ENCODE measurements at places on chromosomes 4 and X. TPM values are rescaled to one million over a fixed set of nuclear protein-coding genes. Genes with fewer than 3 reads are reported as not detected.

- DNase-seq = no peak
Observed at GRCh38 chr4:83012200-83012686, 1.6 kb upstream of the LIN54 start.

DNA sequence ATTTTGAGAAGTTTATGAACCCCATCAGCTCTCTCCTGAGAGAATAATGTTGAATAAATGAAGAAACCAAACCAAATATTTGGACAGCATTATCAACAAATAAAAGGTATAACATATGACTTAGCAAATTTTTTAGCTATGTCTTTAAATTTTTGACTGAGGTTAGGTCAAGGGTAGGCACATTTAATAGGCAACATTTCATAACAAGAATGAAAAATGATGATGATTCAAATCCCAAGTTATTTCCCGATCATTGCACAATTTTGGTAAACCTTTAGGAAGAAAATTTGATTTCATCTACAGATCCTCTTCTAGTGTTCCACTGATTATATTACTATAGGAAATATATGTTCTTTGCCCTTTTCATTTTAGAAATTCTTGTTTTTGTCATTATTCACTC, 123.7 kb upstream of the TLR3 start:
- no peak for DNase-seq

GRCh38 chr4:9867751-9868425, 86.5 kb downstream of the DRD5 start:
- DNase-seq = no peak

GRCh38 chr4:108036213-108036612, 46.5 kb downstream of the HADH start:
- no peak for DNase-seq

The GK gene
- 4.3 TPM for total RNA-seq

- DNase-seq = no peak
Observed at GRCh38 chr4:83677656-83678055, 141.7 kb downstream of the GPAT3 start.

The ABLIM2 gene
- total RNA-seq = 6.1 TPM

GRCh38 chr4:81030061-81030980, at the start of gene BMP3:
Gene BMP3, plus strand, starts transcription at chr4:81030708. Its CDS starts 577 bp downstream, at chr4:81031285.
- DNase-seq = no peak

DNA sequence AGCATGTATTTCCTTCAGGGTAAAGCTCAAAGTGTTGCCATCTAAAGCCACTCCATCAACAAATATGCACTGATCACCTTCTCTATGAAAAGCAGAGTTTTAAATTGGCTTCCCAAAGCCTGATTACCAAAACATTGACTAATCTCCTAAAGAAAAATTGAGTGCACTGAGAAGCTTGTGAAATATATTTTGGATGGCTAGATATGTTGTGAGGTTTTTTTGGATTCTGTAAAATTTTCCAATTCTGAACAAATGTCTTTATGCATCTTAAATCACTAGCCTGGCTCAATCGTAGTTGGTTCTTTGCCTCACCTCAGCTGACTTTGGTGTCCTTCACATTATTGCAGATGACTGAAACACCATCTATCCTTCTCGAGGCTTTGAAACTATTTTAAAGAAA, 14.9 kb upstream of the EXOSC9 start:
- no peak for DNase-seq

The ZNF711 gene
- 6.1 TPM for total RNA-seq

The NDP gene
- not detected for total RNA-seq

- peak; percentile 16 for DNase-seq
Observed at GRCh38 chr4:19224820-19225219, 1026.9 kb upstream of the SLIT2 start.

- no peak for DNase-seq
Observed at GRCh38 chr4:1207603-1208265, 35.4 kb upstream of the SPON2 start.

GRCh38 chr4:183747931-183748670, 89.0 kb downstream of the TRAPPC11 start:
- DNase-seq = no peak

The TEX13C gene
- total RNA-seq = not detected

The CLCN4 gene
- 3.1 TPM for total RNA-seq

GRCh38 chr4:94171616-94172015, 36.0 kb upstream of the SMARCAD1 start:
- DNase-seq = no peak

The GAGE1 gene
- total RNA-seq = 0.17 TPM

DNA sequence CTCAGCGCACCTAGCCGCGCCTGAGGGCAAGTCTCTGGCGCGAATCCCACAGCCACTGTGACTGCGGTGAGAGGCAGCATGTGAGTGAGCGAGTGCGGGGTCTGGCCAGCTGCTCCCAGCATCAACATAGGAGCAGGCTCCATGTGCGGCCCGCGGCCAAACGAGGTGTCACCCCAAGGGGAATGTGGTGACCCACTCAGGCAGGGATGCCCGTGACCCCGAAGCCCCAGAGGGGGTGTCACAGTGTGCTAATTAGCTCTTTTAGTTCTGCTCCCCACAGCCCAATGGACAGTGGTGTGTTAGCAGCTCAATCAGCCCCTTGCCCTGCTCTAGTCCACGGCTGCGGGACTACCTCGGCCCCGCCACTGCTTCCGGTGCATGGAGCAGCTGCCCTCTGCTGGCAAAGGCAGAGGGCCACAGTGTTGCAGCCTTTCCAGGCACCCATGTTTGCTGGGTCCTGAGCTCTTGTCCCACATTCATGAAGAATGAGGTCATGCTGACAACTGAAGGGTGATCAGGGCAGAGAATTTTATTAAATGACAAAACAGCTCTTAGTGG, 61.4 kb downstream of the AGA start:
- no peak for DNase-seq

The PNMA3 gene
- not detected for total RNA-seq

- no peak for DNase-seq
Observed at GRCh38 chr4:72568959-72569718, at the start of gene ADAMTS3. Gene ADAMTS3, minus strand, starts transcription at chr4:72569221. Its CDS starts 459 bp downstream, at chr4:72568762.

DNA sequence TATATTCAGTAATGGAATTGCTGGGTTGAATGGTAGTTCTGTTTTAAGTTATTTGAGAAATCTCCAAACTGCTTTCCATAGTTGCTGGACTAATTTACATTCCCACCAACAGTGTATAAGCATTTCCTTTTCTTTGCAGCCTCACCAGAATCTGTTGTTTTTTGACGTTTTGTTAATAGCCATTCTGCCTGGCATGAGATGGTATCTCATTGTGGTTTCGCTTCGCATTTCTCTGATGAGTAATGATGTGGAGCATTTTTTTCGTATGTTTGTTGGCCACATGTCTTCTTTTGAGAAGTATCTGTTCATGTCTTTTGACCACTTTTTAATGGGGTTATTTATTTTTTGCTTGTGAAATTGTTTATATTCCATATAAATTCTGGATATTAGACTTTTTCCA, 13.6 kb upstream of the MAGED4B start:
- no peak for DNase-seq

The C4orf33 gene
- 8.6 TPM for total RNA-seq

DNA sequence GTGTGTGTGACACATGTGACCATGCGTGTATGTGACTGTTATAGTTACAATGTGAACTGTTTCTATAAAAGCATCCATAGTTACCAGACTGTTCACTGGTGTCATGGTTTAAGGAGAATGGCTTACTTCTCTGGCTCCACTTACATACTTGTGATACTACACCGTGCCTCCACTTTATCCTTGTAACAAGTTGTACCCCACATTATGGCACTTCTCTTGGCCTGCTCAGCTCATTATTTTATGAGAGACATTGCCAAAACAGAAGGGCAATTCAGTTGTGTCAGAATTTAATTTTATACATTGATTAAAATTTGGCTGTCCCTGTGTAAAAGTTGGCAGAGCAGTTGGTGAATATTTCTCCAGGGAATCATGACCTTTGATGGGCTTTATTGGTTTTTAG, 62.4 kb upstream of the TBC1D14 start:
- no peak for DNase-seq

DNA sequence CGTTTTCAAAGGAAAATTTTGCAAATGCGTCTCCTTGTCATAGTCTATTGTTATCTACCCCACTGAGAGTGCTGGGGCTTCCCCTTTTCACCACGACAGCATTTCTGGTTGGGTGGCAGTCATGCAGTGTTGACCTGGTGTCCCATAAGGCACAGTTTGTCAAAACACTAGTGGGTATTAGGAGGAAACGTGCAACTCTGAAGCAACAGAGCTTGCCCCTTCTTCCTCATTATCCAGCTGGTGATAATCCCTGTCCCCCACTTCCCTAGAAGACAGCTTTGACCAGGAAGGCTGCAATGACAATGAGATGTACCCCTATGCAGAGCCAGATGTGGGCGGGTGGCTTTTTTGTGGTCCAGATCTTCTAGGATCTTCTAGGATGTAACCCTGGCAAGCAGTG, 1.8 kb downstream of the TBC1D1 start:
- DNase-seq = no peak

GRCh38 chr4:95560774-95561173, 12.0 kb upstream of the UNC5C start:
- no peak for DNase-seq

The NPY2R gene
- total RNA-seq = not detected

The ATP5ME gene
- 330 TPM for total RNA-seq

DNA sequence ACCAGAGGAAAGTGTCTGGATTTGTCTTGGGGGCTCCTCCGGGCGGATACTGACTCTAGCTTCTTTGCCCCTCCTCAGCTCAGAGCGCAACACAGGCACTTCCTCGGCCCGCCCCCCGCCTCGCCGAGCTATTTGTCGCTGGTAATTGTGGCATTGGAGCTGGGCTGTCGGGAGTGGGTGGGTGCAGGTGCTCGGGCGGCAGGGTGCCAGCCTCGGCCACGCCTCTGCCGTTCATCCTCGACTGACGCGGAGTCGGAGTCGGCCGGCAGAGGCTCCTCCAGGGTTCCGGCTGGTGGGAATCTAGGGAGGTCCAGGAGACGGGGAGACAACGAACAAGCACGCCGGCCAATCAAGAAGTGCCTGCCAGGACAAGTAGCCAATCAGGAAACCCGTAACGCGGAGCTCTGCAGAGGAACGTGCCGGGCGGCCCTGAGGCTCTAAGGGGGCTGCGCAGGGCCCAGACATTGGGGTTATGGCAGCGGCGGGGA, 3.9 kb upstream of the SYN1 start:
- no peak for DNase-seq
